ENCODE measurements at places on chromosomes 3 and 15.

DNA sequence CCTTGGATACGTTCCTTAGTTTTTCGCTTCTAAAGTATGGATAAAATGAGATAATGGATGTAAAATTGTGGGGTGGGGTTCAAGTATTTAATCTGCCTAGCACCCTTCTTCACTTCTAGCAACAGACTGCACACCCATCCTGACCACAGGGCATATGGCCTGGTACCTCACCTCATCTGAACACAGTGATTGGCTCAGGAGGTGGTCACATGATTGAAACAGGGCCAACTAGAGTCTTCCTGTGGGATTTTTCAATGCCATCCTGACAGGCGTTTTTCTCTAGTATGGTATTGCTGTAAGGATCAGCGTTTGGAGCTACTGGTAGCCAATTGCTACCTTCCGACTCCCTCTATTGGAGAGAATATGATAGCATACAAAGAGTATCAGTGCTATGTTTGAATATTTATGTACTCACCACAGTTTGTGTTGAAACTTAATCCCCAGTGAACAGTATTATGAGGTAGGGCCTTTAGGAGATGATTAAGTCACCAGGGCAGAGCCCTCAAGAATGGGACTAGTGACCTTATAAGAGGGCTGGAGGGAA, 172.2 kb downstream of the PPM1L start:
- no peak for DNase-seq

- no peak for DNase-seq
Observed at GRCh38 chr3:10260211-10260701, 12.0 kb downstream of the TATDN2 start.

DNA sequence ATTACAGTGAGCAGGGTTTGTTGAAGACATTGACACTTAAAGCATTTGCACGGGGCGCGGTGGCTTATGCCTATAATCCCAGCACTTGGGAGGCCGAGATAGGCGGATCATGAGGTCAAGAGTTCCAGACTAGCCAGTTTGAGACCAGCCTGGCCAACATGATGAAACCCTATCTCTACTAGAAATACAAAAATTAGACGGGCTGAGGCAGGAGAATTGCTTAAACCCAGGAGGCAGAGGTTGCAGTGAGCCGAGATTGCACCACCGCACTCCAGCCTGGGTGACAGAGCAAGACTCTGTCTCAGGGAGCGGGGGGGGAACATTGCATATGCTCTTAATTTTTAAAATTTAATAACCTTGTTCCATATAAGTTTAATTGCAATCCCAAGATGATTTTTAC, 11.9 kb downstream of the STT3B start:
- DNase-seq, result no peak

- no peak for DNase-seq
Observed at GRCh38 chr3:156497326-156497725, 57.6 kb downstream of the SSR3 start.

- DNase-seq, result no peak
Observed at GRCh38 chr3:14297784-14298236, 104.6 kb upstream of the SLC6A6 start.

DNA sequence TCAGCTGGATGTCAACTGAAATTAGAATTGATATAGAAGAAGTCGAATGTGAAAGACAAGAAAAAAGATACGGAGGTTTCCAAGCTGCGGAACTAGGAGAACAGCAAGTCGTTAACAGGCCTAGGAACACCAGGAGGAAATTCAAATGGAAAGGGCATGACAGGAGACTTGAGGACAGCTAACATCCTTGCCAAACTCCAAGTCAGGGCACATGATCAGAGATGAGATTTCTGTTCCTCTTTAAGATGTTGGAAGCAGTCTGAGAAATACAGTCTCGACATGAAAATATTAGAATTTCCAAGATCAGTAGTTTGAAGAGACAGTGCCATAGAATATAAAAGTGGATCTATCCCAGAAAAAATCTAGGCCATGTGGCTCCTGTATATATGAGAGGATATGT, 5.0 kb downstream of the MYO5A start:
- no peak for DNase-seq

DNA sequence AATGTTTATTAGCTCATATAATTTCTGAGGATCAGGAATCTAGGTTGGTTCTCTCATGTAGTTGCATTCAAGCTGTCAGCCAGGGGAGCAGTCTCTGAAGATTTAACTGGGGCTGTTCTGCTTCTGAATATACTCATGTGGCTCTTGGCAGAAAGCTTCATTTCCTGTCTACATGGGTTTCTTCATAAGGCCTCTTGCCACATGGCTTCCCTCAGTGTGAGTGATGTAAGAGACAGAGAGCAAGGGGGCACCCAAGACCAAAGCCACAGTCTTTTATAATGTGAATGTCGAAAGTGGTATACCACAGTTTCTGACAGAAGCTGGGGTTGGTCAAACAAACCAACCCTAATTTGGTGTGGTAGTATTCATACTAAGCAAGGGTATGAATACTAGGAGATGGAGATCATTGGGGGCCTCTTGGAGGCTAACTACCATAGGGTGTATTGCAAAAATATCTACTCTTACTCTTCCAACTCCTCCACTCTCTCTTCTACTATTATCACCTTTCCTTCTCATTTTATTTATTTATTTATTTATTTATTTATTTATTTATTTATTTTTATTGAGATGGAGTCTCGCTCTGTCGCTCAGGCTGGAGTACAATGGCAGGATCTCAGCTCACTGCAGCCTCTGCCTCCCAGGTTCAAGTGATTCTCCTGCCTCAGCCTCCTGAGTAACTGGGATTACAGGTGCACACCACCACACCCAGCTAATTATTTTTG, 123.8 kb downstream of the B3GALNT1 start:
- DNase-seq, result no peak

Data from activated gamma-delta T cell treated with Interleukin-2 at 50 U/mL for 16 hours (primary cell).